Small intestine (tissue), 16 donors: ENCODE measurements at places on chromosomes 13 and 19. TPM values are rescaled to one million over a fixed set of nuclear protein-coding genes. Genes with fewer than 3 reads are reported as not detected.

HIPK4 gene
- polyA plus RNA-seq = 0.07 TPM

DNA sequence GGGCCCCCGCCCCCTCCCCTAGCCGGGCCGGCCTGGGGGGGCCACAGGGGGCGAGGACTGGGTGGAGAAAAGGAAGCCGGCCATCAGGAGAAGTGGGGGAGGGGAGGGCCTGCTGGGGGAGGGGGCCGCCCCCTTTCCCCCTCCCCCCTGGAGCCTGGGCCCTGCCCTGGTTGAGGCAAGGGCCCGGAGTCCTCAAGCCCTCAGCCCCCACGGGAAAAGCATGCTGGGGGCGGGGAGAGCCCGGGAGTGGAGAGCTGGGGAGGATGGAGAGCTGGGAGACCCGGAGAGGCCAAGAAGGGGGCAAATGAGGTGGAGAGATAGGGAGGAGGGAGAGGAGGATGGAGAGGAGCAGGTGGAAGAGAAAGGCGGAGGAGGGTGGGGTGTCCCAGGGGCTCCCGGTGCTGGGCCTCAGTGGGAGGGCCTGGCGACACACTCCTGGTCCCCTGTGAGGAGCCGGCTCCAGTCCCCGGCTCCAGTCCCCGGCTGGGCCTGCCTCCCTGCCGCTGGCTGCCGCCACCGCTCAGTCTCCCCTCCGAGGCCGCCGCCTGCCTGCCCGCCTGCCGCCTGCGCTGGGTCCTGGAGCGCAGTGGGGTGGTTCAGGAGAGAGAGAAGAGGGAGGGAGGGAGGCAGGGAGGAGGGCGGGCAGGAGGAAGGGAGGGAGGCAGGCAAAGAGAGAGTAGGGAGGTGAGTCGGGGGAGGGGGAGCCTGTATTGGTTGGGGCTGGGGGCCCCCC lies at the start of gene GRIK5:
TSS of gene GRIK5 (minus strand) at position 588 of the 733 bp plus-strand sequence. CDS start 4,436 bp downstream, outside the sequence.
- no peaks in the 10 kb centered on the region for H3K36me3 ChIP-seq
- no peak for DNase-seq
- no peaks in the 10 kb centered on the region for H3K27me3 ChIP-seq
- no peaks in the 10 kb centered on the region for H3K4me1 ChIP-seq
- no peak within 1 kb of the TSS for H3K27ac ChIP-seq

DNA sequence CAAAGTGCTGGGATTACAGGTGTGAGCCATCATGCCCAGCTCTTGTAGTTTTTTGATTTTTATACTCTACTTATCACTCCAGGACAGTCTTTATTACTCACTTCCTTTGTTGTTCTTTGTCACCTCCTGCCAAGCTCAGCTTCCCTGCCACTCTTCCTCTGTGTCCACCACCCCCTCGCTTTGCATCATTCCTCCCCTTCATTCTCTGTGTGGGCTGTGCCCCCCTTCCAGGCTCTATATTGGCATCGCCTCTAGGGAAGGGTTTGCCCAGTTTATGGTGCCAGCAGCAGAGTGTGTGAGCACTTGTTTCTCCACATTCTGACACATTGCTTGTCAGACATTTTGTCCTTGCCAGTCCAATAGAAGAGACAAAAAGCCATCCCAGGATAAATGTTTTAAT lies 15.1 kb downstream of the ZNF302 start:
- no peaks in the 10 kb centered on the region for H3K36me3 ChIP-seq
- H3K27me3 ChIP-seq = no peaks in the 10 kb centered on the region
- no peak for DNase-seq
- no peak overlapping the region for H3K27ac ChIP-seq
- H3K4me1 ChIP-seq = no peaks in the 10 kb centered on the region

GRCh38 chr19:37309834-37310575 lies 60.9 kb upstream of the ZNF527 start:
- H3K4me3 ChIP-seq = no peak overlapping the region
- H3K27me3 ChIP-seq = no peaks in the 10 kb centered on the region
- H3K36me3 ChIP-seq = no peaks in the 10 kb centered on the region
- no peak overlapping the region for H3K27ac ChIP-seq

EFNB2 gene
- polyA plus RNA-seq = 10.8 TPM

GRCh38 chr13:77372275-77372674 lies 45.4 kb upstream of the MYCBP2 start:
- DNase-seq = no peak
- no peak overlapping the region for H3K27ac ChIP-seq
- H3K4me3 ChIP-seq = no peak overlapping the region
- H3K4me1 ChIP-seq = no peaks in the 10 kb centered on the region

GRCh38 chr19:9940778-9941177 lies 4.5 kb upstream of the OLFM2 start:
- no peak for DNase-seq
- no peak overlapping the region for H3K27ac ChIP-seq
- H3K4me1 ChIP-seq = peaks cover 2% of the 10 kb centered on the region

CEACAM3 gene
- polyA plus RNA-seq = 0.37 TPM

GRCh38 chr13:97068151-97068550 lies 73.9 kb upstream of the OXGR1 start:
- no peaks in the 10 kb centered on the region for H3K27me3 ChIP-seq
- H3K4me1 ChIP-seq = no peaks in the 10 kb centered on the region
- H3K27ac ChIP-seq = no peak overlapping the region
- H3K4me3 ChIP-seq = no peak overlapping the region
- no peaks in the 10 kb centered on the region for H3K36me3 ChIP-seq

- H3K27ac ChIP-seq = no peak overlapping the region
- H3K36me3 ChIP-seq = peaks cover 3% of the 10 kb centered on the region
- no peaks in the 10 kb centered on the region for H3K4me1 ChIP-seq
- no peaks in the 10 kb centered on the region for H3K27me3 ChIP-seq
- DNase-seq = no peak
Observed at GRCh38 chr19:38409631-38410133, 6.8 kb downstream of the FAM98C start.

ONECUT3 gene
- 0.46 TPM for polyA plus RNA-seq

GRCh38 chr13:23352161-23352560 lies 81.3 kb downstream of the SACS start:
- H3K4me3 ChIP-seq = no peak overlapping the region
- peaks cover 3% of the 10 kb centered on the region for H3K36me3 ChIP-seq
- no peak overlapping the region for H3K27ac ChIP-seq
- DNase-seq = no peak
- H3K27me3 ChIP-seq = no peaks in the 10 kb centered on the region

ZNF491 gene
- 0.57 TPM for polyA plus RNA-seq

SNRPA gene
- 25.7 TPM for polyA plus RNA-seq

GRCh38 chr13:30363725-30364124 lies 56.4 kb upstream of the KATNAL1 start:
- no peak overlapping the region for H3K27ac ChIP-seq
- H3K4me3 ChIP-seq = no peak overlapping the region
- DNase-seq = no peak
- no peaks in the 10 kb centered on the region for H3K27me3 ChIP-seq

FGF22 gene
- polyA plus RNA-seq = 0.30 TPM

ZNF430 gene
- polyA plus RNA-seq = 10.8 TPM

LCP1 gene
- polyA plus RNA-seq = 28.1 TPM

MZF1 gene
- 25.7 TPM for polyA plus RNA-seq
